Peyer's patch (tissue), 4 donors: ENCODE measurements at places on chromosomes 16 and 17. TPM values are rescaled to one million over a fixed set of nuclear protein-coding genes. Genes with fewer than 3 reads are reported as not detected.

DNA sequence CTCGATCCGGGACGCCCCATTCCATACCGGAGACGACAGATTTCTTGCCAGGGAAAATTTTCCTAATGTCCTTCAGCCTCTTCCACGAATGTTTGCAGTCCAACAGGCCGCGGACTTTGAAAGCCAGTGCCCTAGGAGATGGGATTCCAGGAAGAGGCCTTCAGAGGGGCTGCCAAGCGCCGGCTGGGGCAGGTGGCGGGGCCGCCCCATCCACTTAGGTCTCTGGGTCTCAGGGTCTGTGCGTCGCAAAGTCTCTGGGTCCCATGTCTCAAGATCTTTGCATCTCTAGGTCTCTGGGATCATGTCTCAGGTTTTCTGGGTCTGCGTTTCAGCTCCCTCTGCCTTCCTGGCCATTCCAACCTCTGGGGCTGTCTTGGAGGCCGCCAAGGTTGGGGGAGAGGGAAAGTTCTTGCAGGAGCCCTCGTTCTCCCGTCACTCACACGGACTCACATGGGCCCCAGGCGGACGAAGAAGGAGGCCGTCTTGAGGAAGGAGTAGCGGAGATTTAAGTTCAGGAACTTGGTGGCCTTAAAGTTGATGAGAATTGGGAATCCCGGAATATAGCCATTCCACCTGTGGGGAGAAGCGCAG is 7.2 kb downstream of the ALOX12B start:
- DNase-seq: no peak

DNA sequence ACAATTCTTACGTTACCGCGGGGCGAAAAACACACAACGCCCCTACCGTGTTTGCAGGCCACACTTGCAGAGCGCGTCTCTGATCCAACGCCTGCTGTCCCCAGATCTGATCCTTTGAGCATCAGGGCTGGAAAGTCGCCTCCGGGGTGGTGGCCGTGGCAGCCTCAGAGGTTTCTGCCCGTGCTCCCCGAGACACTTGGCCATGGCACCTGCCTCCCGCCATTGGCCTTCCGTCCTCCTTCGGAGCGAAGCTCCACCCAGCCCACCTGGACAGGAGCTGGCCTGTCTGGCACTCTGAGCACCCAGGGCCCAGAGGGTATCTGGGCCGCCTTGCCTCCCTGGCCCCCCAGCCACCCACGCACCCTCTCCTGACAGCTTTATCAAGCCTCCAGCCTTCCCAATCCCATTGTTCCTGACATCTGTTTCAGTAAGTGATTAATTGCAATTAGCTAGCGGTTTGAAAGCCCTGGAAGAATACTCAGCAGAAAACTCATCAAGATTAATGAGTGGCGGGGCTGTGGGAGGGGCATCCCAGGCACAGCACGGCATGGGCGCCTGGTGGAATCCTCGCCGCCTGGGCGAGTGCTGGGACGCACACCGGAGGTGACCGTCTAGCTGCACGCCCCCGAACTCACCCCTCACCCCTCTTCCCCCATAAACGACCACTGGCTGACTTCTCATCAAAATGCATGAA is 181.5 kb upstream of the GSE1 start:
- no peak for DNase-seq

DNA sequence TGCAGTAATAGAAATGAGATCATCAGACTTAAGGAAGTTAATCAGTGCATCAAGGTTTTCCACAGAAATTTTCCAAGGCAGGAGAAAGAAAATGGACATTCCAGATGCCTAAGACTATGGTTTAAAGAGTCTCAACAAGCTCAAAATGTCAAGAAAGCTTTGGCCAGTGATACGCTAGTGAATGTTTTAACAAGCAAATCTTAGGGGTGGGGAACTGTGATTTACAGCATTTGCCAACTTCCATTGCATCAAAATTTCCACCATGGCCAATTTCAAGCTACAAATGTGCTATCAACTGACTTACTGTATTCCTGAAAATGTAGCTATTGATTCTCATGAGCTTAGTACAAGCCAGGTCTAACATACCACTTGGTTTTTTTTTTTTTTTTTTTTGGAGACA is 82.4 kb upstream of the CLEC3A start:
- DNase-seq: no peak

THUMPD1 gene
- 68.8 TPM for total RNA-seq

DNA sequence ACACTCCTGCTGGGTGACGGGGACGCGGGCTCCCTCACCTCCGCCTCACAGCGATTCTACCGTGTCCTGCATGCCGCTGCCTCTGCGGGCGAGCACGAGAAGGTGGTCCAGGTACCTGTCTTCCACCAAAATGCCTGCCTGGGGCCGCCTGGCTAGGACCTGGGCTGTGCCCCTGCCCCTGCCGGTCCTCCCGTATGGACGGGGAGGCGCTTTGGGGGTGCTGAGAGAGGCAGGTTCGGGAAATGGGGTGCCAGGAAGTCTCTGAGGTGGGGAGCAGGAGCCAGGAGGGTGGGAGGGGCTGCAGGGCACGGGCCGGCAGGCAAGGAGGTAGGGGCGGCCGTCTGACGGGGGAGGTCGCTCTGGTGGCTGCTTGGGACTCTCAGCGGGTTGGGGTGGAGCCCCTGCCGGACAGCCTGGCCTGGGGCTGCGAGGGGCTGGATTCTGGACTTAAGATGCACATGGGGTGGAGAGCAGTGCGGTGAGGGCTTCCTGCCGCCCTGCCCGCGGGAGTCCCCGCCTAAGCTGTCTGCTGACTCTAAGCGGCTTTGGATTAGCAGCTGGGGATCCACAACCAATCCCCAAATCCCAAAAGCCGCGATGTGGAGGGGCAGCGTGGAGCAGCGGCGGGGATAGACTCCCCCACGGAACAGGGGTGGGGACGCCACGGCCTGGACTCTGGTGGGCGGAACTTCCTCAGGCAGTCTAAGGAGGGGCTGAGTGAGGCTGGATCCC is 5.8 kb downstream of the CHTF18 start:
- DNase-seq: no peak

DNA sequence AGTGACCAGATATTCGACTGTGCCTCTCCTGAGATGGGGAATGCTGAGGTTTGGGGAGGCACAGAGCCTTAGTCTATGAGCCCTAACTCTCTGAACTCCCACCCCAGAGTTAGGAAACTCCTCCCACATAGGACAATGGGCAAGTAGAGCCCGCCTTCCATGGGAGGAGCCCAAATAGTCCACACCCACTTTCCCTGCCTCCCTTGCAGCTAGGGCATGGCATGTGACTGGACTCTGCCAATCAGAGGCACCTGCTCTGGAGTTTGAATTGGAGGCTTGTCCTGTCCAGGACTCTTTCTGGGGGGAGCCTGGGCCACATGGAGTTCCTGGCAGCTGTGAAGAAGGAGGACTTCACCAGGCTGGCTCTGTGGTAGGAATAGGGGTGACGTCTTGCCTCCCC is 48.4 kb downstream of the SOCS1 start:
- no peak for DNase-seq

GRCh38 chr16:74232806-74233465 is 63.7 kb upstream of the PSMD7 start:
- DNase-seq: no peak

- DNase-seq: no peak
Measured at GRCh38 chr16:82088483-82088882, 53.4 kb downstream of the HSD17B2 start.

- peak; percentile 78 for DNase-seq
Measured at GRCh38 chr16:22321340-22322001, 24.3 kb downstream of the POLR3E start.
